RKO (cell line): ENCODE measurements at places on chromosomes 3 and 15.

DNA sequence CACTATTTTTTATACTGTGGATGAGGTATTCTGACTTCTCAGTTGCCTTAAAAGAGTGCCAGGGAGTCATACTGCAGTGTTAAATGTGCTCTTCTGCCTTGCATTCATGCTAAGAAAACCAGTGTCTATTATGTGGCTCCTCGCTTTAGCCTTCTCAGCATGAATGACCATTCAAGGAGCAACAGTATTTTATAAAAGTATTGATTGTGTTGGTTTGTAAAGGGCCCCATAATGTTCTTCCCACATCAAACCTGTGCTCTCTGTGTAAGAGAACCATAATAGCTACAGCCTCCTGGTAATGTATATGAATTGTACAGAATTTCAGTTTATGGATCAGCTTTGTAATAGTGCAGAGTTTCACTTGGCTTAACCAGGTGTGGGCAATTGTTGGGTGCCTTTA, 316.4 kb downstream of the CNTN4 start:
- no peak for DNase-seq

DNA sequence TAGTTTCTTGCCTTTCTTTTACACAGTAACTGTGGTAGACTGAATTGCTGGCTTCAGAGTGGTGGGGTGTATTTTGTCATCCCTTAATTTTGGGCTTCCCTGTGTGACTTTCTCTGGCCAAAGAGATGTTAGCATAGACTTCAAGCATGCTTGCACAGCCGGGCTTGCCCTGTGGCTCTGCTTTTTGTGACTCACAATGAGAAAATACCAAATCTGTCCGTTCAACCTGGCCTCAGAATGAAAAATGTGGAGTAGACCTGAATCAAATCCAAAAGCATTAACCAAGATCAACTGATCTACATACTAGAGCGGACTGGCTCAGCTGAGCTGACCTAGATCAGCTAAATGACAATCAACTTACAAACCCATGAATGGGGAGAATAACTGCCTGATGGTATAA, 51.4 kb downstream of the PLAAT1 start:
- no peak for DNase-seq

DNA sequence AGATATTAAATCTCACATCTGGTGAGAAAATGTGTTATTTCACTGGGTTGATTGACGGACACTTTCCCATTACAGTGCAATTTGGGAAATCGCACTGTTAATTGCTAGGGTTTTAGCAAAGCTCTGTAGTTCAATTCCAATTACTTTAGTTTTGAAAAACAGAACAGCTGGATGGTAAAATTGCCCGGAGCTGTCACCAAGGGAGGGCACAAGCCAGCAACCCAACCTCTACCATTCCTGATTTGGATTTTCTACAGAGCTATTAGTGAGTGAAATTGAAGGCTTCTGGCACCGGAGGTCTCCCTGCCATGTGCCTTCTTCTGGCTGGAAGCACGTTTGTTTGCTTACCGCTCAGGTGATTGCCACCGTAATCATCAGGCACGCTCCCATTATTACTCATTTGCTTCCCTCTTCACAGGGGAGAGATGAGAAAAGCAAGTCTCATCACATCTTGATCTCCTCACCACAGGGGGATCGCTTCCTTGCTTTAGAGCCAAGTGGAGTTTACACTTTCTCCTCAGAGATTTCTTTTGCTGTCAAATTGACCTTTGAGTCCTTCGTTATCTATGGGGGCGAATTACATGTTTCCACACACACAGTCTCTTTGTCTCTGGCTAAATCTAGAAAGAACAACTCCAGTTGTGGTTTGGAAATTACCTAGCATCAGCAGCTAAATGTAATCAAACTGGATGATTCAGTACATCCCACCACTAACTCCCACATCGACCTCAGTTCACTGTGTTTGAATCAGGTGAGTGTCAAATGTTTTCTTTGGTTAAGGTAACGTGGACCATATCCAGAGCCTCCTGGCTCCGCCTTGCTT, 421.7 kb upstream of the GOLIM4 start:
- no peak for DNase-seq

GRCh38 chr3:179726075-179726699, 73.3 kb downstream of the USP13 start:
- no peak for DNase-seq

DNA sequence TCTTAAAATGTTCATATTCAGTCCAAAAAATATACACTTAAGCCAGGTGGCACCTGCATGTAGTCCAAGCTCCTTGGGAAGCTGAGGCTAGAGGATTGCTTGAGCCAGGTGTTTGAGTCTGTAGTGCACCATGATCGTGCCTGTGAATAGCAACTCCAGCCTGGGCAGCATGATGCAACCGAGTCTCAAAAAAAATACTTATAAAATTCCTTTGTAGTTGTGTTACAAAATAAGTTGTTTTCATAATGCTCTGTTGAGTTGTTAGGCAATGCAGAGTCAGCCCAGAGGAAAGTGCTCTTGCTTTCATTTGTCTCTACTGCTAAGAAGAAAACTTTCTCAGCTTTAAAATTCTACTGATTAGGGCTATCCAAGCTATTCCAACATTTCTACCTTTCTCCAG, 442.8 kb upstream of the ARRDC4 start:
- no peak for DNase-seq

DNA sequence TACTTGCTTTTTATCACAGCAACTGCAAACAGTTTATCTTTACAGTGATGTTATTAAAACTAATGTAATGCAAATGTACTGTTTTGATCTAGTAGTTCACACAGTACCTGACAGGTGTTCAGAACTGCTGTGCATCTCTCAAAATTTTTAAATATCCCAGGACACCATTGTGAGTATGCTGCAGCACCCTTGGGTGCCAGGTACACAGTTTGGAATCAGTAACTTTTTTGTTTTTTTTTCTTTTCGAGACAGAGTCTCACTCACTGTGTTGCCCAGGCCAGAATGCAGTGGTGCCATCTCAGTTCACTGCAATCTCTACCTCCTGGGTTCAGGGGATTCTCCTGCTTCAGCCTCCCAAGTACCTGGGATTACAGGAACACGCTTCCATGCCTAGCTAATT, 3.0 kb downstream of the KNL1 start:
- no peak for DNase-seq

- DNase-seq: no peak
Measured at GRCh38 chr3:105626739-105627138, 242.1 kb downstream of the CBLB start.

DNA sequence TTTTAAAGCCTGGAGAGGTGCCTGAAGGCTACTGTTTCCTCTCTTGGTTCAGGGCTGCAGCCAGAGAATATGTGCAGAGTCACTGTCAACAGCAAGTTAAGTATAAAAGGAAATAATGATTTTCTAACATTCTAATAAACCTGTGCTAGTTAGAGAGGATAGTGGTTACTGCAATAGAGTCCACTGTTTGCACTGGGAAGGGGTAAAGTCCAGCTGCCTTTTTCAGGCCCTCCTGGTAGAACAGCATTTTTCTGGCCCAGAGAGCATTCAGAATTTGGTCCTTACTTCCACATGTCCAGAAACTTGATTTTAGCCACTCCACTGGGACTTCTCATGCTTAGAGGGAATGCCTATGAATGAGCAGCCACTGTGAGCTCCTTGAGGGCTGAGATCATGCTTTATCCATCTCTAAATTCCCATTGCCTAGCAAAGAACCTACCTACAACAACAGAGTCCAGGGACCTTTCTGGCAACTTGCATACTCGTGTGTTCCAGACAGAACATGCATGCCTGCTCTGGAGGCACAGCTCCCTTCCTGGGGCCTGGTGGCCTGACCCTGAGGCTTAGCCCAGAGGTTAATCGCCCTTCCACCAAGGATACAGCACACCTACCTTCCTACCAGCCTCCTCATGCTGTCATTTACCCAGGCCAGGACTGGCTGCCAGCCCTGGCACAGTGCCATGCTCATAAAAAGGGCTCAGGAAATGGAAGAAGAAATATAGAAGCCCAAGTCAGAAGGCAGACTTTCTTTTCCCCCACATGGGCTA, 50.3 kb upstream of the ATP13A3 start:
- DNase-seq: no peak

DNA sequence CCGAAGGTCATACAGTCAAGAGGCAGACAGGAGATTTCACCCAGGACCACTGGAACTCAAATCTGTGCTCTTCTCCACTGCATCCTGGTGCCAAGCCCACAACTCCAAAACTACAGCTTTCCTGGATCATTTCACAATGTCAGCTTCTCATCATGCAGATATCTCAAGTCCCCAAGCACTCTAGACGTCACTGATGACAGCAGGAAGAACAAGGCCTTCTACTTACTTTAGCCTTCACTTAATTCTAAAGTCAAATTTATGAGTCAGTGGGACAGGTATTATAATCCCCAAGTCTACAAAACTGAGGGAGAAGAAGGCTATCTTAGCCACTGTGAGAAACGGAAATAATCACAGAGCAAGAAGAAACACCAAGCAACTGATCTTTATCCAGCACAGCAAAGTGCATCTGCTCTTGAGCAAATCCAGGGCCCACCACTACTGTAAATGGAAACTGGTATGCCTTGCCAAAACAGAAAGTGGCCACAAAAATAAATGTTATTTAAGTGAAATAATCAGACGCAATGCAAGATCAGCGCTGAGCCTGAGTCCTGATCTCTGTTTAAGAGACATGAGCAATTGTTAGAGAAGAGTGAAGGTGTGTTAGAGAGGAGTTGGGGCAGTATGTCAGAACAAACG, 928 bp downstream of the RAD18 start:
- peak; percentile 70 for DNase-seq

DNA sequence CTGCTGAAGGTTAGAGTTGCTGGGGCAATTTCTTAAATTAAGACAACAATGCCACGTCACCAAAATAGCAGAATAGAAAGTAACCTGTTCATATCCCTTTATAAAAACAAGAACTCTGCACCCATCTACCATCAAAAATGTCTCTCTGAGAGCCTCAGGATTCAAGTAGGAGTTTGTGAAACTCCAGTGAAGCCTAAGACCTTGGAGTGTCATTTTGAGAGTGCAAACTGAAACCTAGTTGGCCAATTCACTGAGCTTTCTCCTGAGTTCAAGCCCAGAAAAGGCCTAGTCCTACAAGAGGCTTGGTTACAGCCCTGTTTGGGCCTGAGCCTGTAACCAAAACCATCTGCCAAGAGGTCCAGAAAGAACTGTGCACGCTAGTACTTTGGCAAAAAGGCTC, 335.1 kb downstream of the EFHB start:
- no peak for DNase-seq

DNA sequence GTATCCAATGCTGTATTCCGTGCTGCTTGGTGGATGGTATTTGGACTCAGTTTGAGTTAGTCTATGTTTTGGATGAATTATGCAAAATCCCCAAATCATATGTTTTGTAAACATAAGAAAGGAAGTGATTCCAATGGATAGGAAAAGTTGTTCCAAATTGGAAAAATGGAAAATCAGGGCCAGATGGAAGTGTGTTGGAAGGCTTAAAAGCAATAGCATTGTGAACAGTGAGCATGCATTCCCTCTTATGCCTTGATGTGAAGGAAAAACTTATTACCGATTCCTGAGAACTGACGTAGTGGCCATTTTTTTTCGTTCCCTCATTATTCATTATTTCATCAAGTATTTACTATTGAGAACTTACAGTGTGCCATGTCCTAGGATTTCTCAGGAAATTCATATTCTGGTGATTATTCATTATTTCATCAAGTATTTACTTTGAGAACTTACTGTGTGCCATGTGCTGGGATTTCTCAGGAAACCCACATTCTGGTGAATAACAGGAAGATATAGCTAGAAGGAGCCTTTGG, 144.1 kb upstream of the TPRG1 start:
- DNase-seq: no peak

- DNase-seq: no peak
Measured at GRCh38 chr3:52099001-52099401, 42.6 kb upstream of the DUSP7 start.

DNA sequence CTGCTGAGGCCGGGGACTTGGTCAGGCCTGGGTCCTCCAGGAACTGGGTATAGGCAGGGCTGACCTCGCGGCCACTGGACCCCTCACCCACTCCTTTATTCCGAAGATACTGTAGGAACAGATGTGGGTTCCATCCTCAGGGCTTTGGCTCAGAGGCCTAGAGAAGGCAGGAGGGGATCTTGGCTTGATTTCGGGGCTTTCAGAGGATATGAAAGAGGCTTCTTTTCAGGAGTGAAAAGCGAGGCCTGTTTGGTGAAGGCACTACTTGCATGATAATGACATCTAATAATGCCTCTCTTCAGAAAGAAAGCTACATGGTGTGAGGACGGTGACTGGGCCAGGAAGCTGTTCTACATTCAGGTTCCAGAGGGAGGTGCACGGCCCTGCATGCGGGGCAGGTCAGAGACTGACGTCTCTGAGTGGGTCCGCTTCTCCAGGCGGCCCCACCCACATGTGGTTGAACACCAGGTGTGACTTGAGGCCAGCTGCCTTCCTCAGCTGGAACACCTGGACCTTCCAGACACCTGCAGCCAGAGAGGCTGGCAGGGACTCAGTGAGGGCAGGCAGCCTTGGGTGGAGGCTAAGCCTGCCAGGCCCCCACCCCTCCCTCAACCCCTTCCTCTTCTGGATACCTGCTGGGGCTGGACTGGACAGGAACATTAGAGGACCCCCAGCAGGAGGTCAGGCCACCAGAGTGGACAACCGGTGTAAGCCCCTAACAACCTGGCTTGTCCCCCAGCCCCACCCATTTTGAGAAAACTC, 31.1 kb upstream of the HHATL start:
- no peak for DNase-seq

DNA sequence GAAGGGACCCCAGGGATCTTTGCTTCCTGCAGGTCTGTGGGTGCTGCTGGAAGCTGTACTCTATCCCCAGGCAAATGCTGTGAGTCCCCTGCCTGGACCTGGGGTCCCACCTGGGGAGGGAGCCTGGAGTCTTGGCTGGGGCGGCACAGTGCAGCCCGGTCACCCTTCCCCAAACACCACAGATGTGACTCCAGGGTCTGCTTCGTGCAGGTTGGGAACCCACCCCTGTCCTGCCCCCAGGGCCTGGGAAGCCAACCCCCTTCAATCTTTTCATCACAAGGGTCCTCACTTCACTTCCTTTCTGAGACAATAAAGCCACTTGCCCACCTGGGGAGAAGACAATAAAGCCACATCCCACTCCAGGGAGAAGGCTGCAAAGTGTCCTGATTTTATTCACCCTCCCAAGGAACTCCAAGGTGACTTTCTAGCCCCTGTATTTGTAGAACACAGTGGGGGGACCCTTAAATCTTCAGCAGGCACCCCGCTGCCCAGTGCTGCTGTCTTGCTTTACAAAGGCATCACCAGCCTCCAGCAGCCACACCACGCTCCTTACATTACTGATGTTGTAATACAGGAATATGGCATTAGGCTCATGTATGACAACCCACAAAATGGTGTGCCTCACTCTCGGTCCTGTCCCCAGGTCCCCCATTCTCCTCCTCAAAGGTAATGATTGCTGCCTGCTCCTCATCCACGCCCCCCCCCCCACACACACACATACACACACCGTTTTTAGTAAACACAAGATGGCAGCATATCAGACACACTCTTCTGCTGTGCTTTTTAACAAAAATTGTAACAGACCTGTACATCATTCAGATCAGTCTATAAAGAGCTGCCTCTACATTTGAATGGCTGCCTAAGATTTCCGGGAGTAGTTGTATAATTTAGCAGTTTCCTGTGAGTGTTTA, 9.9 kb downstream of the C3orf22 start:
- no peak for DNase-seq

GRCh38 chr3:123595396-123596180, 10.7 kb upstream of the HACD2 start:
- no peak for DNase-seq
